Right renal pelvis (tissue), 4 donors: ENCODE measurements at places on chromosomes 5 and 9. TPM values are rescaled to one million over a fixed set of nuclear protein-coding genes. Genes with fewer than 3 reads are reported as not detected.

Gene ASTN2
- 17.7 TPM for polyA plus RNA-seq

Gene ZNF608
- 74.8 TPM for polyA plus RNA-seq

DNA sequence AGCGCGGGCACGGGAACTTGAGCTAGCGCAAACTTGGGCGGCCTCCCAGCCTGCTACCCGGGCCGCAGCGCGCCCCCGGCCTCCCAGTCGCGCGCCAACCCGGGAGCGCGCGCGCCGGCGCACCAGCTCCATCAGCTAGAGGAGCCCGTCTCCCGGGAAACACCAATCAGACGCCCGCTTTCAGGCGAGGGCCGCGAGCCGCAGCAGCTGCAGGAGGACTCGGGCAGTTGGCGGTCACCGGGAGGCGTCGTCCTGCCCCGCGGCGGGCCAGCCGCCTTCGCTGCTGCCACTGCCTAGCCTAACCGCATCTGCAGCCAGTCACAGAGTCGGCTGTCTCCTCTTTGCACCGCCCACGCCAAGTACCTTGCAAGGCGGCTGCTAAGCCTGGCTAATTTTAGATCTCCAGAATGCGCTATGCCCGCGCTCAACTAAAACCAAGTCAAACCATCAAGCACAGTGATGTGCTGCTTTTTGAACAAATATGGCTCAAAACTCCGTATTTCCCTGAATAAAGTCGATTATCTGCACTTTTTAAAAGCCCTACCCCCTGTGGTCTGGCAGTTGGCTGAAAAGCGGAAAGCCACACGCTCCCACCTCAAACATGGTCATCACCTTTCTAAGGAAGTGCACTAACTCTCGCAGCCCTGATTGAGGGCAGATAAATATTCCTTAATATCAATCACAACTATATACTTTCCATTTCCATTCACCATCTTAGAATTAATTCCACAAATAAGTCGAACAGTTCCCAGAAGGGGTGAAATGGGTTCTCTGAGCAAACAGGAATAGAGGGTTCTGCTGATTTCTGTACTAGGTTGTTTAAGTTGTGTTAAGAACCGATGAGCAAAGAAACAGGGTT lies 221.8 kb downstream of the MEF2C start:
- no peak for DNase-seq

- no peak for DNase-seq
Observed at GRCh38 chr5:181283347-181283746, 22.4 kb upstream of the TRIM52 start.

GRCh38 chr5:83556190-83556589 lies 84.6 kb downstream of the VCAN start:
- DNase-seq: no peak

- DNase-seq: no peak
Observed at GRCh38 chr5:72157625-72157962, 50.3 kb downstream of the MAP1B start.

GRCh38 chr5:2741956-2742355 lies 9.5 kb downstream of the IRX2 start:
- no peak for DNase-seq

- no peak for DNase-seq
Observed at GRCh38 chr5:11072568-11072967, 311.5 kb upstream of the DAP start.

DNA sequence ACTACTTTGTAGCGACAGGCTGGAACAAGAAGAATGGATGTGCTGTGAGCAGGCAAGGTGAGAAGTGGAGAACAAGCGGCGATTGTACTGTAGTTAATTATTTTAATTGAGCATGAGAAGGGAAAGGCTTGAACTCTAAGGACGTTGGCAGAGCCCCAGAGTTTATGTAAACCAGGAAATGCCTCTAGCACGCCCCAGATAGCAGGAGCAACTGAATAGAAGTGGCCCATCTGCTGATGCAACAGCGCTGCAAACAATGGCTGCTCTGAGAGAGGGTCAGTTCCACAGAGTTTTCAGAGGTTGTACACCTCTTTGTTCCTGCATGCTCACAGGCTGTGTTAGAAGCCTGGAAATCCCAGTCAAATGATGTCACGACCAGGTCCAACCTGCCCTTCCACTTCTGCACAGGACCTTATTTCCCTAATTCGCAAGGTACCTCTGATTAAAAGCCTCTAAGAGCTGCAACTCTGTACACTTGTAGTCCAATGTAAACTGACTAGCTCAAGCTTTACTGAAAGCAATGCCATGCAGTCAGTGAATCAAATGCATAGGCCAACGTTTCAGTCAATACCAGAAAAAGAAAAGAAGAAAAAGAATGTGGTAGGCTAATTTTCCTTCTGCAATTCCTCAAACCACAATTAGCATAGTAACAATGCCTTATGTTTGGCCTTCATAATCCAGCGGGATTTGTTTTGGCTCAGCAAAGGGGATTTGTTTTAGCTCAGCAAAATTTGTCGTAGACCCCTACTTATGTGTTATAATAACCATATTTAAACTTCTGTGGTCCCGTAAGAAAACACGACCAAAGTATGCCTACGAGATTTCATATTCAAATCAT lies 119.6 kb upstream of the RETREG1 start:
- DNase-seq: no peak

DNA sequence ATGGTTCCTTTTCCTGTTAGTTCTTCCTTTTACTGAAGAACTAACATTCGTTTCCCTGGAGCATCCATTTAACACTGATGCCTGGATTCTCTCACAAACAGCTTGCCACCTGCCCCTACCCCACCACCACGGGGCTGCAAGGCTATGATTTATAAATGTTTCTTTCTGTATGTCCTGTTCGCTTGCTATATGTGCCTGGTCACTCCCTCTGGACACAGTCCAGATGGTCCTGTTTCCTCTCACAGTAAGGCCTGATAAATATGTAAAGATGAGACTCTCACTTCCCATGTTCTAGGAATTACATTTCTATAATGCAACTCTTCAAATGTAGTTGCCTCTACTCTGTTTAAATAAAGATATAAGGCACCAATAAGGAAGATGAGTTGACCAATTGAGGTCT lies 146.4 kb upstream of the SHB start:
- no peak for DNase-seq

DNA sequence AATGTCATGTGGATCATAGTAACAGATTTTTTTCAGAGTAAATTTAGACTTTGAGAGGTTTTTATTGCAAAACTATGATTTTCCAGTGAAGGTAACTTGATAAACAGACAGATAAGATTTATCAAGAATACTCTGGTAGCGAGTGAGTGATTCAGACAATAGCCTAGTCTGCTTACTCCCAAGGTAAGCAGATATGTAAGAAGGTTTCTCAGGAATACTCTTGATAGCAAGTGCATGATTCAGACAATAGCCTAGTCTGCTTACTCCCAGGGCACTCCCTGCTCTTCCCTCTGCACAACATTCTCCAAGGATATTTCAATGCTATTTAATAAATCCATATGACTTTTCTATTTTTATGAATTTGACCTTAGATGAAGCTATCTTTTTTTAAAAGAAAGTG lies 1881.5 kb downstream of the EFNA5 start:
- no peak for DNase-seq

DNA sequence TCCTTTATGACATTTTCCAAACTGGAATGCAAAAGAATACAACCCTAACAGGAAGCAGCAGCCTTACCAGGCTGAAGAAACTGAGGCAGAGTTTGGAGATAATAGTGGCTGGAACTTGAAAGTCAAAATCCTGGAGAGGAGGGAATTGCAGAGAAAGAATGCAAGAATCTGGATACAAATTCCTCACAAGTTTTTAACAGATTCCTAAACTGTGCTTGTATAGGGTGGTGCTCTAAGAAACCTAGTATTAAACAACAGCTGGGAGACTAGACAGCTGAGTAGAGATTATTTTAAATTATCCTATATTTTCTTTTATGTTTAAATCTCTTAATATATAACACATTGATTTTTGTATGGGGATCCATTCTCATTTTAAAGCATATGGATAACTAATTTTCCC lies 30.7 kb downstream of the INVS start:
- DNase-seq: no peak
